Activated CD4-positive, alpha-beta T cell treated with anti-CD3 and anti-CD28 coated beads, Interleukin-2, amount 50 U/mL, for 24 hours (primary cell): ENCODE measurements at places on chromosomes 16 and 17.

- no peak for DNase-seq
Observed at GRCh38 chr16:2487903-2488531, 13.1 kb downstream of the TBC1D24 start.

DNA sequence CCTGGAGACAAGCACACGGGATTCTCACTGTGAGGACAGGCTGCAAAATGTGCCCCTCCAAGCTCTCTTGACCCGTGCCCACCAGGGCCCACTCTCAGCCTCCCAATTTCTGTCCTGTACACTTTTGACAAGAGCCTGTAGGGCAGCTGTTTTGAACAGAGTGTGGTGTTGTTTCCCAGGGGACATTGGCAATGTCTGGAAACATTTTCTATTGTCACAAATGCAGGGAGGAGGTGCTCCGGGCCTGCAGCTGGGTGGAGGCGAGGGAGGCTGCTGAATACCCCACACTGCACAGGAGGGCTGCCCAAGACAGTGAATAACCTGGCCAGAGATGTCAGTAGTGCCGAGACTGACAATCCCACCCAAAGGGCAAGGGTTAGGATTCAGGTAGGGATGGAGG lies 10.5 kb downstream of the CEP295NL start:
- DNase-seq = no peak

GRCh38 chr17:77735566-77736198 lies 222.8 kb upstream of the TNRC6C start:
- no peak for DNase-seq

DNA sequence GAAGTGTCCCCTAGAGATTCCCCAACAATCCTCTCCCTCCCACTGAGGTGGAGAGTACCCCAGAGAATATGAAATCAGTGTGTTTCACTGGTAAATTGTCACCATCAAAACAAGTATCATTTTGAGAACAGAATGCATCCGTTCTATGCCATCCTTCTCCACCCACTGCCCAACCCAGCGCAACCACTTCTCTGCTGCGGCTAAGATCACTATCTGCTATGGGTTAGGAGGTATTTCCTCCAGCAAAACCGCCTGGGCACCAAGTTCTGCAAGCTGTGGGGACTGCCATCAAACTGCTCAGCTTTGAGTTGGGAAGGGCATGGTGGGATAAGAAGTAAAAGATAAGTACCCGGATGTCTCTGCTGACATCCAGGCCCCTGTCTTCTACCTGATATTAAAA lies 24.4 kb downstream of the CNTNAP1 start:
- no peak for DNase-seq

DNA sequence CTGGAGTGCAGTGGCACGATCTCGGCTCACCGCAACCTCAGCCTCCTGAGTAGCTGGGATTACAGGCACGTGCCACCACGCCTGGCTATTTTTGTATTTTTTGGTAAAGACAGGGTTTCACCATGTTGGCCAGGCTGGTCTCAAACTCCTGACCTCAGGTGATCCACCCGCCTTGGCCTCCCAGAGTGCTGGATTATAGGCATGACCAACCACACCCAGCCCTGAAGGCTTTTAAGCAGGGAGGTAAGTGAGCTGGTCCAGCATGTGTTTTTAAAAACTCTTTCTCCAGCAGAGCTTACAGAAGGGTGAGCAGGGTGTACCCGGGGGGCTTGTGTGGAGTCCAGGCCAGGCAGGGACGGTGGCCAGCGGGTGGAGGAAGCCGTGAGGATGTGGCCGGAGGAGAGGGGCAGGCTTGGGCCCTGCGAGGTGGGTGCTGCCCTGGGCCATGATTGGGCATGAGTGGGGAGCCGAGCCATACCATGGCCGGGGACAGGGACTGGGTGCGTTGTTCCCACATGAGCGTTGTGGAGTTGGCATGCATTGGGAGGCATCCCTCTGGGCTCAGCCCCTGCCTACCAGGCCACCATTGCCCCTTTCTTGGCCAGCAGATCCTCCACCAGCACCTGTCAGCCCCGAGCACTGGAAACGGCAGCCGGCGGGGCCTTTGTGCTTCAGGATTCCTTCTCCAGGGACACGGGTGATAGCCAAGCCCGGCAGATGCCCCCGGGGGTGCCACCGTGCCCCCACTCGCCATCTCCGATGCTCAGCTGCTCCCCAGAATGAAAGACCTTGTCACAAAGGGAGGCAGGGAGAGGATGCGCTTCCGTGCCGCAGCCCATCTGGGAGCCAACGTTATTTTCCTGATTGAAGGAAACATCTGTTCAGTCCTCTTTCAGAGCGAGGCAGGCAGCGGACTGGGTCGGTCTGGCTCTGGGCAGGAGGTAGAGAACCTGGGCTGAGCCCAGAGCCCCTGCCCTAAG lies 64.5 kb downstream of the RAI1 start:
- DNase-seq = no peak

- no peak for DNase-seq
Observed at GRCh38 chr17:33016920-33017319, 25.3 kb downstream of the SPACA3 start.

DNA sequence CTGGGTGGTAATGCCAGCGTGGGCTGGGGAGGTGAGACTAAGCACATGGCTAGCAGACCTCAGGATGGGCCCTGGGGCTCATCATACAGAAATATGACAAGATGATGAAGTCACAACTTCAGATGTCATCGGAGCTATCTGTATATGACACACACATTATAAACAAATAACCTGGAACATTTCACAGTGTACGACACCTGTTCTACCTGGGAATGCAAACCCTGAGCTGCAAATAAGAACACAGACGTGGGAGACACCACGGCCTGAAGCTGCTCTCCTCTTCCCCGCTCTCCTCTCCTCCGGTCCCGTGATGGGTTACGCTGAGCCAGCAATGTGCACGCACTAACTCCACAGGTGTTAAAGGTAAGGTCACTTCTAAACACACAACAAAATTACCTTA lies 4.9 kb downstream of the PLD6 start:
- no peak for DNase-seq

DNA sequence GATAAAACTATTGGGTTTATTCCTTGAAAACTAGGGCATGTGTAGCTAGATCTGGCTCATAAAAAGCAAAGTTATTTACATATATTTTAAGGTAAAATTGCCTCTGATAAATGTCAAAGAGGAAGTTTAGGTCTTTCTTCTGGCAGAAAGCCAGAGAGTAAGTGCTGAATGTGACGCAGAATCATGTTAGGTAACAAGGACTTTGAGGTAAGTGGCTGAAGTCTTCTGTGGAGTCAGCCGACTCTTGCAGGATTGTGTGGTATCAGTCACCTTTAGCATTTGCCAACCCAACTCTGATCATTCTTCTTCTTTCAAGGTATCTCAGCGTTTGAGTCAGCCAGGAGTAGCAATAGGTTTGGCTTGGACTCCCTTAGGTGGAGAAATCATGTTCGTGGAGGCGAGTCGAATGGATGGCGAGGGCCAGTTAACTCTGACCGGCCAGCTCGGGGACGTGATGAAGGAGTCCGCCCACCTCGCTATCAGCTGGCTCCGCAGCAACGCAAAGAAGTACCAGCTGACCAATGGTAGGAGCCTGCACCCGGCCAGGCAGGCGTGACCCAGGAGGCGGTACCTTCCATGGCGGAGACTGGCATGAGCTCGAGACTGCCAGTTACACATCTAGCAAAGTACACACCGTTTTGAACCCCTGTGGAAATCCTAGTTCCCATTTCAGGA lies 37.9 kb downstream of the SIAH1 start:
- no peak for DNase-seq

DNA sequence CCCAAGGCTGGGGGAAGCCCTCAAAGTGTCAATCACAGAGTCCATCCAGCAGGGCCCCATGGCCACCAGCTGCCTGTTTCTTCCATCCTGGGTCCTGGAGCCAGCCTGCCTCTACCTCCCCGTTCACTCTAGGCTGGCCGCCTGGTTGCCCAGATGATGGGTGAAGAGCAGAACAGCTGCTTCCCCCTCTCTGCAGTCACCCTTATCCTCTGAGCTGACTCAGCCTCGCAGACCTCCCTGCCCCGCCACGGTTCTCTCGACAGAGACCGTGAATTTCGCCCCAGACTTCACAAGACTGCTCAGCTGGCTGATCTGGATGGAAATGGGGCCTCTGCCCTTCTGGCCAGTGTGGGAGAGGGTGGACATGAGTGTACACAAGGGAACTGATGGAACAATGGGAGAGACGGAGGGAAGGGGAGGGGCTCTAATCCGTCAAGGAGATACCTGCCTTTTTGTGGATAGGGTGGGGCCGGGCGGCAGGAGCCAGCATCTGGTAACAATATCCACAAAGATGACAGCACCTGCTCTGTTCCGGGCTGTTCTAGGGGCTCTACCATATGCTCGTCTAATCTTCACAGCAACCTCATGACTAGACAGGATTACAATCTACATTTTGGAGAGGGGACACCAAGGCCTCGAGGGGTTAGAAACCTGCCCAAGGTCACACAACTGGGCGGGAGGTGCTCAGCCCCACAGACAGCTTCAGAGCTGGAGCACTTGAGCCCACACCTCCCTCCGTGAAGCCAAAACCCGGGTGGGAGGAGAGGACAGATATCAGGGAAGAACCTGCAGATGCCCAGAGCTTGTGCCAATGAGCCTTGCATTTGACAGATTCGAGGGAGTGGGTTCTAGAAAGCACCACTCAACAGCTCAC lies 136.0 kb downstream of the SDK2 start:
- no peak for DNase-seq

- DNase-seq = no peak
Observed at GRCh38 chr16:88936556-88937205, 40.3 kb downstream of the CBFA2T3 start.

DNA sequence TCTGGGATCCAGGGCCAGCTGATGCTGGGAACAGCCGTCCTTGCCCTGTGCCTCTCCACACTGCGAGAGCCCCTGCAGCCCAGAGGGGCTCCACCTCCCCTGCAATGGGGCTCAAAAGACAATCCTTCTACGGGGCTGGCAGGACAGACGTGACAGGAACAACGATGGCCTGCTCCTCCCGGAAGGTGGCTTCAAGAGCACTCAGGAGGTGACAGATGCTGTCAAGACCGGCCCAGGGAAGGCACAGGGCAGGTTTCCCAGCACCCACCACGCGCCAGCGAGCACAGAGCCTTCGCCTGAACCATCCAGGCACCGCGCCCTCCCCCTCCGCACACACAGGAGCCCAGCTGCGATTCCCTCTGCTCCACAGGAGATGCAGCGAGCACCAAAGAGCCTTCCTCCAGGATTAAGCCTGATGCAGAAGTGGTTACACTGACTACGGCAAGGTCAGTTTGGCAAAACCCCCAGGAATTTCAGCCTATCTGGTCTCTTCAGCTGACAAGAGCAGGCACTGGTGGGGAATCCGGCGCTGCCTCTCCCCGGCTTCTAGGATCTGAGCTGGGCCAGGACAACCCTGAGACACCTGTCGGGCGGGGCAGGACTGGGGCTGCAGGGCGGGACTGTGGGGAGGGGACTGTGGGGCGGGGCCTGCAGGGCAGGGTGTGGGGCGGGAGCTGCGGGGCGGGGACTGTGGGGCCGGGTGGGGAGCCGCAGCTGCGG lies 103.4 kb downstream of the ZNF778 start:
- no peak for DNase-seq

DNA sequence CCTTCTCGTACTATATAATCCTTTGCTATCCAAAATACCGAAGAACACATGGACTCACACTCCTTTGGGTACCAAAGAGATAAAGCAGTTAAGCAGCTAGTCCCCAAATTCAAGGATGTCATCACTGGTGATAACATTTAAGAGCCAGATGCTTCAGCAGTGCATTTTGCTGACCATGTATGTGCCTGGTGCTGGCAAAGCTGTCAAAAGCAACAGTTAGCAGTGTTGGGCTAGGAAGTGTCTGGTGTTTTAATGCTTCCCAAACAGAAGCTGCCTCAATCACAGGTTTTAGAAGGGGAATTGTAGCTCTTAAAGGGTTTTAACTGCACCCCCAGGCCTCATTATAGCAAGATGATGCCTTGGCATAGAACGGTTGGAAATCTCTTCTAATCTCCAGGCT lies 4.7 kb downstream of the FAM117A start:
- DNase-seq = no peak

DNA sequence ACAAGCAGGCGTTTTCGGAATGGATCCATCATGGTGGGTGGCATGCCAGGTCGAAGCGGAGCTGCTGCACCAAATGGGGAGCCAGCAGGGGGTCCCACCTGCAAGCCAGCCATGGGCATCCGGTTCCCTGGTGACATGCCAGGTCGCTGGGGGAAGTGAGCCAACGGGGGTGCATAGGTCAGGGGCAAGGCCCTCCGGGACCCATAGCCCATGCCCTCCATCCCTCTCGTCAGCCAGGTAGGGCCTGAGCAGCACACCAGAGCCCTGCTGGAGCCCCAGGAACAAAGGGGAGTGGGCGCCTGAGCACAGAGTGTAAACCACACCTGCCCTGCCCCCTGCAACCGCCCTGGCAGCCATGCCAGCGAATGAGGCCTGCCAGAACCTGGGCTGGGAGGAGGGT lies 5.0 kb downstream of the SMARCD2 start:
- no peak for DNase-seq

DNA sequence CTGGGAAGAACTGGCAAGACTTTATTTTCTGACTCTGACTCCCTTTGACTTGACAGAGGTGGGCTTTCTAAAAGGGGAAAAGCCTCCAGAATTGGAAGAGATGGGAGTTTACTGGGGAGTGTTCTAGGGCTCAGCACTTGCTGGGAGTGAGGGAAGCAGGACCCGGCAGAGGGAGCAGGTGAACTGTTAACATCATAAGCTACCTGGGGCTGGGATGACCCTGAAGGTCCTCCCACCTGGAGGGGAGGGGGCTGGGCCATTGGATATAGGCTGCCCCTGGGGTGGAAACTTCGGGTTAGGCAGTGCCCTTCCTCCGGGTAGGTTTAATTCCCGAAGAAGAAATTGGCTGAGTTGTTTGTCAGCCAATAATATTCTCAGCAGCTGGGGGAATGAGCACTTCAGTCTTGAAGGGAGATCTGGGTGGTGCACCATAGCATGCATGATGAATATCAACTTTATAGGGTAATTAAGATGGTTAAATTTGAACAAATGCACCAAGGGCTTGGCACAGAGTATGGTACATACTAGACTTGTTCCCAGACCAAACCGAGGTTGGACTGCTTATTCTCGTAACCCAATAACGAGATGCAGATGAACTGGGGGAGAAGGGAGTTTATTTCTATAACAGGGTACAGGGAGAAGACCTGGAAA lies 337.0 kb downstream of the HAPSTR1 start:
- no peak for DNase-seq
